ENCODE measurements at places on chromosomes 4 and X. TPM values are rescaled to one million over a fixed set of nuclear protein-coding genes. Genes with fewer than 3 reads are reported as not detected.

Gene FAM114A1
- 30.1 TPM for total RNA-seq

Gene NAAA
- total RNA-seq, result 27.1 TPM

Gene ZNF711
- total RNA-seq, result 1.1 TPM

Gene HSFX1
- total RNA-seq, result 0.14 TPM

Gene GPR143
- 0.16 TPM for total RNA-seq

Gene MBNL3
- total RNA-seq, result not detected

Gene C4orf50
- not detected for total RNA-seq

Gene CXCL11
- total RNA-seq, result not detected

Gene MAGEA6
- total RNA-seq, result 12.3 TPM

Gene ODAPH
- total RNA-seq, result not detected

Gene MAGEA2B
- not detected for total RNA-seq

Gene BMPR1B
- total RNA-seq, result 7.6 TPM

Gene PNMA5
- total RNA-seq, result not detected

Gene MGAT4D
- total RNA-seq, result not detected

Gene EMCN
- total RNA-seq, result not detected

Gene BEX5
- not detected for total RNA-seq

Gene RNF150
- 0.36 TPM for total RNA-seq

Gene GSPT2
- total RNA-seq, result 8.4 TPM

Gene CFP
- total RNA-seq, result 0.88 TPM

Gene MTM1
- 8.0 TPM for total RNA-seq

Gene HMX1
- total RNA-seq, result 0.16 TPM

Gene SLC10A4
- 8.0 TPM for total RNA-seq

Gene NCAPG
- 28.9 TPM for total RNA-seq

Gene STAP1
- not detected for total RNA-seq

Gene GPC3
- total RNA-seq, result not detected

Gene CD99
- 272 TPM for total RNA-seq

Gene HPSE
- total RNA-seq, result 1.2 TPM

Gene STPG2
- total RNA-seq, result not detected

Gene TREX2
- 1.7 TPM for total RNA-seq

Gene MAD2L1
- 49.4 TPM for total RNA-seq

Gene RRH
- not detected for total RNA-seq

Gene HMGN5
- 3.8 TPM for total RNA-seq

Gene SSX1
- total RNA-seq, result not detected

Gene PDZD11
- 86.7 TPM for total RNA-seq

Gene TMEM144
- total RNA-seq, result 4.5 TPM

Gene SOX3
- total RNA-seq, result not detected

Gene VCX2
- not detected for total RNA-seq

Gene CITED1
- total RNA-seq, result 1.3 TPM

Gene SPANXC
- 0.65 TPM for total RNA-seq

Gene ERVMER34-1
- total RNA-seq, result 0.49 TPM

Gene GPRIN3
- 5.7 TPM for total RNA-seq

Gene TMPRSS11D
- total RNA-seq, result not detected

Gene SPATA4
- total RNA-seq, result not detected

Gene PABPC1L2B
- not detected for total RNA-seq

Gene SLC9B1
- total RNA-seq, result not detected

Gene PDE6B
- not detected for total RNA-seq

Gene FOXR2
- total RNA-seq, result not detected

Gene MAGEB1
- total RNA-seq, result not detected

Gene SPIN2A
- total RNA-seq, result 0.14 TPM

Gene CFAP299
- total RNA-seq, result not detected

Gene SLC25A31
- not detected for total RNA-seq

Data from A549 treated with RU486 at 1 μM for 4 hours (cell line).